Purkinje cell (primary cell): ENCODE measurements at places on chromosomes 5 and 9. TPM values are rescaled to one million over a fixed set of nuclear protein-coding genes. Genes with fewer than 3 reads are reported as not detected.

Gene INSL6
- polyA plus RNA-seq, result 2.3 TPM in 1 of 2 replicates, not detected in the other

Gene SPATA31A3
- not detected in 2 replicates for polyA plus RNA-seq

Gene TMEM174
- polyA plus RNA-seq, result not detected in 2 replicates

Gene SEC24A
- 5.3 and 6.6 TPM in 2 replicates for polyA plus RNA-seq

Gene FGF18
- polyA plus RNA-seq, result not detected in 2 replicates

Gene NPDC1
- polyA plus RNA-seq, result 10.3 and 19.0 TPM in 2 replicates

Gene TAF1L
- not detected in 2 replicates for polyA plus RNA-seq

Gene PCDHGA10
- 6.1 and 7.8 TPM in 2 replicates for polyA plus RNA-seq
